ENCODE measurements at places on chromosomes 3 and 15. TPM values are rescaled to one million over a fixed set of nuclear protein-coding genes. Genes with fewer than 3 reads are reported as not detected.
A peak's percentile ranks its signal among the peaks of the same experiment; 100 is the strongest.

GRCh38 chr3:170277833-170278580 is 55.8 kb downstream of the PRKCI start:
- DNase-seq, result no peak

Gene SYNM
- total RNA-seq, result 0.82 TPM

- no peak for DNase-seq
These were observed 160.4 kb upstream of the KCNH8 start for GRCh38 chr3:18987862-18988447.

DNA sequence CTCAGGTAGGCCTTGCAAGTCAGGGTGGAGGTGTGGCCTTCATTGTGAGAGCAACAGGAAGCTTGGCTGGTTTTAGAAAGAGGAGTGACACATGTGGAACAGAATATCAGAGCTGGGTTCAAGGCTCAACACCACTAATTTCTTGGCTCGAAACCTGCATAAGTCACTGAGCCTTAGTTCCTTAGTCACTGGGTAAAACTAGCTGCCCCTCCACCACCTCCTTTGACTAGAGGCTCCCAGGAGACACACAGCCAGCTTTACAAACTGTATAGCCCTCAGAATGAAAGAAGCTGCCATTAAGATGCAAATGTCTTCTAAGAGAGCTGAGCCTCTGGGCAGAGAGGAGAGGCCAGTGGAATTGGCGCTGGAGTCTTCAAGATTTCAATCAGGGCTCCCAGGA is 67.7 kb downstream of the CERS3 start:
- no peak for DNase-seq

Gene GATA2
- 1.6 TPM for total RNA-seq

DNA sequence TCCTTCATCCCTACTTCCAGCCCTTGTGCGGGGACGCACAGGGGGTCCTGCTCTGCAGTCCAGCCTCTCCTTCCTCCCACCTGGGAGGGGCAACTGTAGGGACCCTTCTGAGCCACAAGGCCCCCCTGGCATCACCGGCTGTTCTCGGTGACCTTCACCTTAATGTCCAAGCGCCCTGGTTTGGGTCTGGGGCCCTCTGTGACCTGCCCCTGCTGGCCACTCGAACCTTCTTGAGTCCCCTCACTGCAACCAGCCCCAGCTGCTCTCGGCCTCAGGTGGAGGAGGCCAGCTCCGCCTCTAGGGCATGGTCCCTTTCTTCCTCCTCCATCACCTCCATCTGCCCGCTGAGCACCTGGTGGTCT is 57.9 kb downstream of the RGMA start:
- DNase-seq, result no peak

DNA sequence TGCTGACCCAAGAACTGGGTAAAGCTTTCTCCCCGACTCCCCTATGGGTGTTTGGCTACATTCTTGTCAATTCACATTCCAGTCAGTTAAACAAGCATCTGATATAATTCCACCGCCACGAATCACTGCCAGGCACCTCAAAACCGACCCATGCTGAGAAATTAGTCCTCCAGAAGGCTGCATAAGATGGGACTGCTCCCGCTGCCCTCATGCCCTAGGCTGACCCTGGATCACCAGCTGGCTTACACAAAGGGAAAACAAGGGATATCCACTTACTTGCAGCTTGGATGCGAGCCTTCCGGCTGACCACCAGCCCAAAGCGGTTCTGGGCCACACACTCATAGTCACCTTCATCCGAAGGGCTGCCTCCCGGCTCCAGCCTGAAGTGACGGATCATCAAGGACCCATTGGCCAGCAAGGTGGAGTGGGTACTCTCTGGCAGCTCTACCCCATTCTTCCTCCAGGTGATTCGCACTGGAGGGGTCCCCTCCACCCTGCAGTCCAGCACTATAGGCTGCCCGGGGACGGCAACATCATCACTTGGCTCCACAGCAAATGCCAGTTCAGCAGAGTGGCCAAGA is 2.9 kb downstream of the IGDCC3 start:
- no peak for DNase-seq

Gene PARL
- 102 TPM for total RNA-seq

- no peak for DNase-seq
These were observed 24.8 kb upstream of the PPIB start for GRCh38 chr15:64187396-64188191.

DNA sequence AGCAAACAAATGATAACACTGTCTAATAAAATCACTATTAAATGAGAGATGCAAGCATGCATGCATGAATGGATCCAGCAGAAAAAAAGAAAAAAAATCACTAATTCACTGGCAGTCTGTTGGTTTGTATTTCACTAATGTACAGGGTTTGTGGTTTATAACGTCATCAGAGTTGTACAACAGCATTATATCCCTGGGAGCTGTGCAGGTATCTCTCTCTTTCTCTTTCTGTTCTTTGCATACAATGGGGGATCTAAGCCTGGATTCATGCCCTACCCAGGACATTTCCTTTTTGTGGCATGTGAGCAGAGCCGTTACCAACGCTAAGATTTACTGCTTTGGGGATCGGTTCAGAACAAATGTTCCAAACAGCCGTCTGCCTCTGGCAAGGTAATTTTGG is 229.5 kb downstream of the SOX2 start:
- peak; percentile 30 for DNase-seq

GRCh38 chr3:13136426-13136825 is 63.2 kb upstream of the IQSEC1 start:
- DNase-seq, result no peak

Gene LMAN1L
- not detected for total RNA-seq

DNA sequence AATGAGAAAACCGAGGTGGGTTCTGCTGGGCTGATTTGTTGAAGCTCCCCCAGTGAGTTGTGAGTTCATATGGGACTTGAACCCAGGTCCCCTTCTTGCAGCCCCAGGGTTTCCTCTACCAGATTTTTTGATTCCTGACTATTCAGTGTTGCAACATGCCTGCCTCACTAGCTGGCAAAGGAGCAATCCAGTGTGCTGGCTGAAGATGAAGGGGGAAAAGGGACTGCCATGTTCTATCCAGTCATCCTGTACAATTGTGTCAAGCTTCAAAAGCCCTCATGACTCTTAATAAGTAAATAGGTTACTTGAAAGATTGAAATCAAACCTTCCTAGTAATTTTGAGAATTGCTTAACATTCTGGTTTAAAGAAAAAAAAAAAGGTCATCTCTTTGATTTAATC is 211.5 kb upstream of the TP63 start:
- DNase-seq, result no peak

DNA sequence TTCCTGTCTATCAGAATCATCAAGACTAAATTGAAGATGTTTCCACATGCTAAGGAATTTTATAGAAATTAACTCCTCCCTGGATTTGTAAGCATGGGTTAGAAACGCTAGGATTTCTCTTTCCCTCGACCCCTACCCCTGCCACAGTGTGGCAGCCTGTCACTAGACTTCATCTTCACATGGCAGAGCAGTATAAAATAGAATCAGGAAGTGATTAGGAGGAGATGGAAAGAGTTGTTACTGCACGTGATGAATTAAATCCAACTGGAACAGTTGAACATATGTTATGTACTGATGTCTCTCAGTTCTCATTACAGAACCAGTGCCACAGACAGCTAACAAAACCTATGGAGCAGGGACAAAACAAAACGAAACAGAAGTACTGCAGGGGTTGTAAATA is 130.0 kb upstream of the BNIP2 start:
- DNase-seq, result no peak

GRCh38 chr3:123499322-123499721 is 50.4 kb upstream of the ADCY5 start:
- DNase-seq, result no peak

DNA sequence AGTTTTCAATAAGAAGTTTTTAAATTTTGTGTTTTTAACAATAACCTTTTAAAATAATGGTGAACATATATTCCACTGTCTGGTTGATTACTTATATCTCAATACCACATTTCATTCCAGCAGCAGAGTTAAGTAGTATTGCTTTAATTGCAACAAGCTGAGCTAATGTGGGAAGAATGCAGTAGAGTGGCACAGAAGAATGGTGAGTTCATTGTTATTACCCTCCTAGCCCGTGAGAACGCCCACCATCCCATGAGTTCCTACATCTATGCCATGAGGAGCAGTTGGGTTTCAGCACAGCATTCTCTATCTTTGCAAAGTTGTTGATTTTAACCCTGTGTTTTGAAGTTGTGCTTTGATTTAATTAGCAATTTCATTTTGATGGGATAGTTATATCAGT is 17.8 kb upstream of the NR2E3 start:
- DNase-seq, result peak; percentile 82

Gene ARGFX
- total RNA-seq, result not detected

GRCh38 chr15:28140062-28140461 is 40.9 kb upstream of the OCA2 start:
- no peak for DNase-seq

GRCh38 chr15:60975218-60975617 is 253.9 kb downstream of the RORA start:
- no peak for DNase-seq

- no peak for DNase-seq
These were observed 55.8 kb downstream of the TNFAIP8L3 start for GRCh38 chr15:51038974-51039319.

GRCh38 chr15:89197503-89197971 is 23.8 kb downstream of the RLBP1 start:
- DNase-seq, result no peak

DNA sequence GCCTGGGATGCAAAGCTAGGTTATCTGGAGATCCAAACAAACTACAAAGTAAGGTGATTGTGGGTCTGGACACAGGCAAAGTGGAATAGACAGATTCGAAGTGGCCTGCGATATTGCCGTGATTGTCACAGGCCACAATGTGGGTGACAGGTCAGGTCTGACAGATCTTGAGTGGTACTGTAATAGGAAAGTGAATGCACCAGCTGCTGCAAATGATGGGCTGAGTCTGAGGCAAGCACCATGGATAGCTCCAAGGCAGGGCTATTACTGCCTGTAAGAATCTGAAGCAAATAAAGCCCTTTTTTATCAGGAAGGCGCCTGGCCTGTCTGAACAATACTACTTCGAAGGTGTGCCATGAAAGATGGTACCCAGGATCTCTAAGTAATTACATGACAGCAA is 10.0 kb downstream of the ARMC8 start:
- peak; percentile 27 for DNase-seq

- no peak for DNase-seq
These were observed 121.8 kb upstream of the ARRDC4 start for GRCh38 chr15:97838606-97839210.

- no peak for DNase-seq
These were observed 309.2 kb upstream of the SATB1 start for GRCh38 chr3:18734309-18734708.

Gene UMPS
- total RNA-seq, result 118 TPM
